ENCODE measurements at places on chromosomes 4 and X.

DNA sequence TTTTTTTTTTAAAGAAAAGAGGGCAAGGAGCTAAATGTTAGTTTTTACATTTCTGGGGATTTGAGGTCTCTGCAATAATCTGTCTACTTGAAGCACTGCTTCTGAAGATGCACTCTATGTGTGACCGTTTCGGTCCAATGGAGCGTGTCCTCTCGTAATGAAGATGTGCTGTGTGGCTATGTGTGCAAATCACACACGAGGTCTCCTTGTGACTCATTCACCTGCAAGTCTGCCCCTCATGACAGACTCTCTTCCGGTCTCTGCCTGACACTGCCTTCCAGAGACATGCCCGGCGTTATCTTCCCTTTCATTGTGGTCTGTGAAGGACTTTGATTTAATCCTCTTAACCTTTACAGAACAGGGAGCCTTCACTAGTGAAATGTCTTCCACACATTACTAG is 84.3 kb downstream of the TRAM1L1 start:
- DNase-seq: no peak

DNA sequence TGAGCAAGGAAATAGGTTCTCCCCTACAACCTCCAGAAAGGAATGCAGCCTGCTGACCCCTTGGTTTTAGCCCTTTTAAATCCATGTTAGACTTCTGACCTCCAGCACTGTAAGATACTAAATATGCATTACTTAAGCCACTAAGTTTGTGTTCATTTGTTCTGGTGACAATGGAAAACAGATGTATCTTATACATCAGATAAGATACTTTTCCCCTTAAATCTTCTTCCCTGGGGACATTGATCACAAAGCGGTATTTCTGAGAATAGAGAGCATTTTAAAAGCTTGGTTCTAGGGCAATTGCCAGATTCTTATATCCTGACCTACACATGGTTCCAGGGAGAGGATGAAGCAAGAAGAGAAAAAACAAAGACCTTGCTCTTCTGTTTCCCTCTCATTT is 6.5 kb upstream of the TMEM184C start:
- DNase-seq: no peak

- no peak for DNase-seq
These were observed 558.2 kb upstream of the DIPK2B start for GRCh38 chrX:45758738-45759397.

DNA sequence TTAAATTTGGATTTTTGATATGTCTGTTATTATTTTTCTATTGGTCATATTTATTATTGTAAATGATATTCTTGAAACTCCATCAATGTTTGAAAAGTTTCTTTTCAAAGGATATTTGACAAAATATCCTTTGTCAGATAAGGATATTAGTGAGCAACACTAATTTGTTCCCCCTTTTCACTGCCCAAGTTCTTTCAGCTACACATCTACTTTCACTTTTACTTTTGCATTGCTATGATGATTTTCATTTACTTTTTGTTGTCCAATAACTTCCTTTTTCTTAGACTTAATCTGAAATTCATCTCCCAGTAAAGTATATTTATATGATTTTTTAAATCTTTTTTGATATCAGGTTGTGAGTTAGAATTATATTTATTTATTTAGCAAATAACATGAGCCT is 542.3 kb upstream of the ADGRL3 start:
- no peak for DNase-seq

- DNase-seq: no peak
These were observed 10.4 kb downstream of the CASK start for GRCh38 chrX:41912923-41913322.

DNA sequence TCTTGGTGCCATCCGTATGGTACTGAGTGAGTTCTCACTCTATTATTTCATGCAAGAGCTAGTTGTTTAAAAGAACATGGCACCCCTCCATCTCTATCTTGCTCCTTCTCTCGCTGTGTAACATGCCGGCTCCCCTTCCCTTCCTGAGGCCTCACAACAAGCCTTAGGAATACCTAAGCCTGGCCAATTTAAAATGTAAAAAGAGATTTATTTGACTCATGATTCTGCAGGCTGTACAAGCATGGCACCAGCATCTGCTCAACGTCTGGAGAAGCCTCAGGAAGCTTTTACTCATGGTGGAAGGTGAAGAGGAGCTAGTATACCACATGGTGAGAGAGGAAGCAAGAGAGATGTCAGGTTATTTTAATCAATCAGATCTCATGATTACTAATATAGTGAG is 90.4 kb upstream of the NUDT10 start:
- DNase-seq: no peak

- DNase-seq: no peak
These were observed 216.0 kb upstream of the TAPT1 start for GRCh38 chr4:16442296-16442695.

- no peak for DNase-seq
These were observed 105.7 kb upstream of the GATB start for GRCh38 chr4:151866592-151866918.

DNA sequence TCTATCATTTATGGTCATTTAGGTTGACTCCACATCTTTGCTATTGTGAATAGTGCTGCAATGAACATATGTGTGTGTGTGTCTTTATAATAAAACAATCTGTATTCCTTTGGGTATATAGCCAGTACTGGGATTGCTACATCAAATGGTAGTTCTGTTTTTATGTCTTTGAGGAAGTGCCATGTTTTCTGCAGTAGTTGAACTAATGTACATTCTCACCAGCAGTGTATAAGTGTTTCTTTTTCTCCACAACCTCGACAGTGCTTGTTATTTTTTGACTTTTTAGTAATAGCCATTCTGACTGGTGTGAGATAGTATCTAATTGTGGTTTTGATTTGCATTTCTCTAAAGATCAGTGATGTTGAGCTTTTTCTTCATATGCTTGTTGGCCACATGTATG is 80.5 kb downstream of the ARHGAP6 start:
- DNase-seq: no peak

- DNase-seq: no peak
These were observed 1000.7 kb downstream of the STIM2 start for GRCh38 chr4:27861381-27861787.

DNA sequence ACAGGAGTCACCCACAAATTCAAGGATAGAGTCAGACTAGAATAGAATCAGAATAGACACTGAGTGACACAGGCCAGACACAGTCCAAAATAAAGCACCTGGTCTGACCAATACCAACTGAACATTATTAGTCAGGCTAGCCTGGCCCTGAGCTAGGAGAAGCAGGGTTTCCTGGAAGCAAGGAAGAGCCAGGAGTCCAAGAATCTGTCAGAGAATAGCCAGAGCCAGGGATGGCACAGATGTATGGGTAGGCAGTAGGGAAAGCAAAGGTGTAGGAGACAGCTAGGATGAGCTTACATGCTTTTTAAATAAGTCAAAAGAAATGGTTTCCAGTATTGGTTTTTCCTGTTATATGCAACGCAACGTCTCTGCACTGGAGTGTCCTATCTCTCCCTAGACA is 3.7 kb downstream of the BTC start:
- no peak for DNase-seq

GRCh38 chr4:55125763-55126541 is 557 bp upstream of the KDR start:
- DNase-seq: no peak

- DNase-seq: no peak
These were observed 115.5 kb downstream of the EFHC2 start for GRCh38 chrX:44227991-44228390.

DNA sequence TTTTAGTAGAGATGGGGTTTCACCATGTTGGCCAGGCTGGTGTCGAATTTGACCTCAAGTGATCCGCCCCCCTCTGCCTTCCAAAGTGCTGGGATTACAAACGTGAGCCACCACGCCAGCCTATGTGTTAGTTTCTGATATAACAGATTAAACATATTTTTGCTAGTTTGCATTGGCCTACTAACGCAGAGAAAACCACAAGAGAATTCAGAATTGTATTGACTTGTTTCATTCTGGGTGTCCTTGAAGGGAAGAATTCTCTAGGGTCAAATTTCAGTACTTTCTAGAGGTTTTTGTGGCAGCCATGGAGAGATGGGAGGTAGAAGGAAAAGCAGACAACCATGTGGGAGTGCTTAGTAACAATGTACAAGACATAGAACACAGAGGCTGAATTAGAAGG is 46.1 kb upstream of the BMPR1B start:
- no peak for DNase-seq

GRCh38 chrX:48897625-48898306 is at the start of the genes PQBP1 and TIMM17B:
PQBP1 (plus strand) TSS chrX:48897930; CDS start chrX:48898510, 580 bp downstream.
TIMM17B (minus strand) TSS chrX:48897768; CDS start chrX:48897749, 19 bp downstream.
- DNase-seq: peak; percentile 74

DNA sequence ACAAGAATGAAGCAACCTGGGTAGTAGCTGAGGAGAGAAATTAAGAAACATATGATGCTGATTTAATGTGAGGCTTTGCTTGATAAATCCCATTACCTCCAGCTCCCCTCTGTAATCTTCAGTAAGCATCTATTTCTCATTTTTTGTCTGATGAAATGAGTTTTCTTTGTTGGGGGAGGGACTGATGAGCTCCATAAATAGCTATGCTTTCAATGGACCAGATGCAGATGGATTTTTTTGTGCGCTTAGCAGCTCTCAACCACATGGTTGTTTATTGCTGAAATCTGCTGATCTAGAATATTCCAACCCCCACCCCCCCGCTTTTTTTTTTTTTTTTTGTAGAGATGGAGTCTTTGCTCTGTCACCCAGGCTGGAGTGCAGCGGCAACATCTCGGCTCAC is 1082.0 kb downstream of the RAPGEF2 start:
- DNase-seq: no peak

GRCh38 chr4:36027203-36027602 is 217.1 kb downstream of the ARAP2 start:
- DNase-seq: no peak

DNA sequence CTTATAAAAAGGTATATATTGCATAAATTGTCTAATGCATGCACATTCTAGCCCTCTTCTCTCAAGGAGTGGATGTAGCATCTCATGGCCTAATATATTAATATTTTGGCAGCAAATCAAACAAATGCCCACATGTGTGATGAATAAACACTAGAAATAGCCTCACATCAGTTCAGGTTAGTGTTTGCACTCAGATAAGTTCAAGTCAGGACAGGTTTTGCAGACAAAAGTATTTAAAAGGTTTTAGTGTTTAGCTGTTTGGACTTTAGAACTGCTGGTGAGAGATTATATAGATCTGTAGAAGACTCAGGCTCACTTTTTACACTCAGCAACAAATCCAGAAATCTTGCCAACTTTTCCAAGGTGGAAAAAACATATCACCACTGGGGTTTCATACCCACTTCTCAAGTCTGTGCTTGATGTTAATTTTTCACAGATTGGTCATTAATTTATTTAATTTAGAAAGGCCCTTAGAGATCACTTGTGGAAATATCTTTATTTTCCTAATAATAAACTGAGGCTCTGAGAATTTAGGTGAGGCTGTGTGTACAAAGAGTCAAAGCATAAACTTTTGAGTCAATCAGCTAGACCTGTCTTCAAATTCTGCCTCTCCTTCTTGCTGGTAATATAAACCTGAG is 362.6 kb downstream of the GASK1B start:
- no peak for DNase-seq

Measured in T-helper 2 cell (primary cell).